Activated CD8-positive, alpha-beta memory T cell treated with anti-CD3 and anti-CD28 coated beads, Interleukin-2, amount 10 ng/mL, durations not matched to agents 7 days and 5 days (primary cell): ENCODE measurements at places on chromosomes 5 and 9. TPM values are rescaled to one million over a fixed set of nuclear protein-coding genes. Genes with fewer than 3 reads are reported as not detected.

- no peaks in the 10 kb centered on the region for H3K36me3 ChIP-seq
- peaks cover 6% of the 10 kb centered on the region for H3K4me1 ChIP-seq
- H3K4me3 ChIP-seq, result no peak overlapping the region
- no peak overlapping the region for H3K27ac ChIP-seq
- H3K27me3 ChIP-seq, result peaks cover 5% of the 10 kb centered on the region
Measured at GRCh38 chr9:89946741-89947140, 341.9 kb downstream of the GADD45G start.

Gene CCL27
- total RNA-seq, result not detected

DNA sequence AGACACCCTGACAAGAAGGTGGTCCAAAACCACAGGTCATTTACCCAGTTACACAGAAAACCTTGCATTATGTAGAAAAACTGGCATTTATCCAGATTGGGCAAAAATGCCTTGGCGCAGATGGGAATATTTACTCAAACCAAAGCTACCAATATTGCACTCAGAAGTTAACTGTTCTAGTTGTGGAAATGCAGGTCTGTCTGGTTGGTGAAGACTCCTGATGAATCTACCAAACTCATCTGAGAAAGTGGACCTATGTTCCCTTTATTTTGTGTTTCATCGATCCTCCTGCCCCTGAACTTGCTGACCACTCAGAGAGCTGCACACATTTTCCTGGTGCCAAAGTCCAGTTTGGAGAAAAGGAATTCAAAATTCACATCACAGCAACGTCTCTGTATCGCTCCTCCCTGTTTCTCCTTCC is 85.2 kb upstream of the ALDH1A1 start:
- H3K27ac ChIP-seq, result no peak overlapping the region
- H3K4me1 ChIP-seq, result no peaks in the 10 kb centered on the region
- H3K27me3 ChIP-seq, result peaks cover 38% of the 10 kb centered on the region
- no peak for DNase-seq
- H3K36me3 ChIP-seq, result no peaks in the 10 kb centered on the region
- H3K4me3 ChIP-seq, result no peak overlapping the region

GRCh38 chr5:76162335-76162734 is 79.2 kb downstream of the SV2C start:
- no peak overlapping the region for H3K4me3 ChIP-seq
- no peak for DNase-seq
- H3K27me3 ChIP-seq, result no peaks in the 10 kb centered on the region
- peaks cover 3% of the 10 kb centered on the region for H3K36me3 ChIP-seq

DNA sequence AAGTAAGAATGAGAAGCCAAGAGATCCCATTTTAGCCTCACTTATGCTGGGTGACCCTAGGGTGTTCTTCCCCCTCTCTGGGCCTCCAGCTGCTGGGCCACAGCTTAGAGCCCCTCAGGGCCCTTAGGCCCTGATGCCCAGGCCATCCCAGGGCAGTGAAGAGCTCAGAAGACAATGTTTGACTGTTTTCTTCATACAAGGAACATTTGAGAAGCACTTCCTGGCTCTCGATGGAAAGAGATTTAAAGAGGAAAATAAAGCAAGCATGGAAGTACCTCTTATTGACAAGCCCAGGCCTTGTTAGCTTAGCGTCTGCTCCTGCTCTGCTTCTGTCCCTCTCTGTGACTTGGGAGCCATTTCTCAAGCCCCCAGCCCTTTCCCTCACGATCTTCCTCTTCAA is 165.9 kb upstream of the SMIM23 start:
- H3K4me1 ChIP-seq, result no peaks in the 10 kb centered on the region
- no peak overlapping the region for H3K27ac ChIP-seq
- no peak for DNase-seq
- no peak overlapping the region for H3K4me3 ChIP-seq

Gene F2RL2
- not detected for total RNA-seq

Gene RAD17
- 26.4 TPM for total RNA-seq

Gene TNFAIP8
- 106 TPM for total RNA-seq

Gene ADAMTS19
- not detected for total RNA-seq

Gene GALT
- 71.3 TPM for total RNA-seq

- peaks cover 17% of the 10 kb centered on the region for H3K27me3 ChIP-seq
- no peaks in the 10 kb centered on the region for H3K36me3 ChIP-seq
- DNase-seq, result no peak
- no peak overlapping the region for H3K4me3 ChIP-seq
- H3K27ac ChIP-seq, result peak overlapping the region; percentile 52
- peaks cover 4% of the 10 kb centered on the region for H3K4me1 ChIP-seq
Measured at GRCh38 chr5:176873541-176874172, 25.5 kb downstream of the HK3 start.

GRCh38 chr5:1730487-1730847 is 69.2 kb downstream of the MRPL36 start:
- DNase-seq, result no peak
- no peaks in the 10 kb centered on the region for H3K36me3 ChIP-seq
- H3K4me1 ChIP-seq, result no peaks in the 10 kb centered on the region

DNA sequence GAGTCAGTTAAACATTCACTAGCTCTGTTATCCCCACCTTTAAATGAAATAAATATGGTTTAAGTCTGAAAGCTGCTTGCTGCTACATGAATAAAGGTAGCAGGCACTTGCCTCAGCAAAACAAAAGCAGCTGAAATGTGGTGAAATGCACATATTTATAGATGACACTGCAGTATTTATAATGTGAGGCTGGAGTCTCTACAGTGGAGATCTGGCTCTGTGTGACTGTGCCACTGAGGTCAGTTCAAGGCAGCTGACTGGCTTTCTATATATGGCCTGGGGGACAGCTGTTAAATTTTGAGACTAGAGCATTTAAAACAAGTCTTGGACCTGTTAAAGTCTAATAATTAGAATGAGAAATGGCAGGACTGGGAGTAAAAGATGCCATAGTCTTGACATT is 859.6 kb upstream of the SEMA6A start:
- no peaks in the 10 kb centered on the region for H3K36me3 ChIP-seq
- H3K4me1 ChIP-seq, result no peaks in the 10 kb centered on the region
- H3K27me3 ChIP-seq, result no peaks in the 10 kb centered on the region
- no peak for DNase-seq
- no peak overlapping the region for H3K4me3 ChIP-seq
- no peak overlapping the region for H3K27ac ChIP-seq

GRCh38 chr5:31086839-31087415 is 106.6 kb upstream of the CDH6 start:
- no peak for DNase-seq
- H3K36me3 ChIP-seq, result no peaks in the 10 kb centered on the region
- no peaks in the 10 kb centered on the region for H3K27me3 ChIP-seq
- H3K4me3 ChIP-seq, result no peak overlapping the region

GRCh38 chr5:66718374-66719002 is 122.3 kb downstream of the MAST4 start:
- no peaks in the 10 kb centered on the region for H3K36me3 ChIP-seq
- DNase-seq, result no peak
- H3K4me3 ChIP-seq, result no peak overlapping the region
- peaks cover 2% of the 10 kb centered on the region for H3K4me1 ChIP-seq

GRCh38 chr9:107312376-107313050 is 29.4 kb downstream of the RAD23B start:
- H3K27ac ChIP-seq, result no peak overlapping the region
- peaks cover 61% of the 10 kb centered on the region for H3K4me1 ChIP-seq
- H3K4me3 ChIP-seq, result no peak overlapping the region
- DNase-seq, result no peak
- peaks cover 71% of the 10 kb centered on the region for H3K36me3 ChIP-seq

Gene TSSK1B
- not detected for total RNA-seq

Gene CCDC69
- 89.1 TPM for total RNA-seq

DNA sequence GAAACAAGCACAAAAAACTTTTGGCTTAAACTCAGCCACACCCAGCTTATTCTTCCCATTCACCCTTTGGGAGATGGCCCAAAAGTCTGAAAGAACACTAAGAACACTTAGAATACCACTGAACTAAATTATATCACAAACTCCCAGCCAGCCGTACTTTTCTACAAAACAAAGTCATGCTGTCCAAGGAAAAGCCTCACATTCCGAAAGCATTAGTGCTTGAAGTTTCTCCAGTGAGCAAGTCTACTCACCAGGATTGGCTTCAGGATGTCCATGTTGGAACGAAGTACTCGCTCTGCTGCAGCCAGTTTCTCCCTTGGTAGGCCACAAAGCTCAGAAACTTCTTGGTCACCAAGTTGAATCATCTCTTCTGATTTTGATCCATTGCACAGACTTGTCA is 69.7 kb downstream of the ABCA1 start:
- no peaks in the 10 kb centered on the region for H3K36me3 ChIP-seq
- no peak overlapping the region for H3K27ac ChIP-seq
- no peaks in the 10 kb centered on the region for H3K27me3 ChIP-seq
- no peak overlapping the region for H3K4me3 ChIP-seq

DNA sequence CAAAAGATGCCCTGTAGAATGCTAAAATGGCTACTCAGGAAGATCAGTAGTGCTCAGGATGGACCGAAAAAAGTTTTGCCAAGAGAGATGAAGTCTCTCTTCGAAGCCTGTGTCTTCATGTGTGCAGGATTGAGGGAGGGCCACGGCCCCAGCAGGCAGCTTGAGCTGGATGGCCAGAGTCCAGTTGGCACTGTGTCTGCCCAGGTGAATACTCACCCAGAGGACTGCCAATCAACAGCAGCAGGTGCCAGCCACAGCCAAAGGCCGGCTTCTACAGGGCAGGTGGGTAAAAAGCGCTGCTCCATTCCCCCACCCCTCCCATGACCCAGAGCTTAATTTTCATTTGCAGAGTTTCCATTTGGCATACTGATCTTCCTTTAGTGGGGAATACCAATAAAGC is 287.9 kb upstream of the ZNF608 start:
- no peak for DNase-seq
- no peaks in the 10 kb centered on the region for H3K4me1 ChIP-seq
- H3K27me3 ChIP-seq, result no peaks in the 10 kb centered on the region
